ENCODE measurements at places on chromosomes 4 and X.

DNA sequence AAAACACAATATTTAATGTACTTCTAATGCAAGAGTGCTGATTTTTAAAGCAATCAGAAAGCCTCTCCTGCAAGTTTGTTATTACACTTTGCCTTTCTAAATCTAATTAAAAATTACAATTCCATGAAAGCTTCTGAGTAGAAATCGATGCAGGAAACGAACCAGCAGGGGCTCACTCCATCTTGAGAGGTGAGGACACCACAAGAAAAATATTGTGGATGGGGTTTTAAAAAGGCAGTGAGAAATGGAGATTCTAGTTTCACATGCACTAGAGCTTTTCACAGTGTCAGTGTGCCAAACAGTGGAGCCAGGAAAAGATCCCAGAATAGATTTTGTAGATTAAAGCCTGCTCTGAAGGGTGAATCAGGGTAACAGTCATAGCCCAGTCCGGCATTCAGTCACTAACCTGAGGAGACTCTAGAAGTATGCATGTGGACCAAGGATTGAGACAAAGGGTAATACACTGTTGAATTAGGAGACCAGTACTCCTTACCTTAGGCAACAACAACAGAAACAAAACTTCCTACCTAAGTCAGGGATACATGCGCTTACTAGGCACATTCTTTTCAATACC, 362.3 kb downstream of the NAF1 start:
- no peak for DNase-seq

DNA sequence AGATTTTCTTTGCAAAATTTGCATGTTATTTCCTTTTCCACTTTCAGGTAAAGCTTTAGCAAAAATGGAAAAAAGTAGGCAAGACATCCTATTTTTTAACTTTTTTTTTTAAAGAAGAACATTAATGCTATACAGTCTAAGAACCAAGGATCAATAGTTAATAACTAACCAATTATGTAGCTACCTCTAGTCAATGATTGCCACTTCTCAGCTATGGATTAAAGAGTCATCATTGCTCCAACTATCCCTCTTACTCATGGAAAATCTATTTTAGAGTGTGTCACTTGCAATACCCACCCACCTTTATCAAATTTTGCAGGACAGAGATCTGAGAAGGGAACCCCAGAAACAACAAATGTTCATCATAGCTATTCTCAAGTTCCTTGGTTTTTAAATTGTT, 223.1 kb downstream of the ANK2 start:
- no peak for DNase-seq

GRCh38 chr4:24988776-24989175, 42.0 kb downstream of the LGI2 start:
- DNase-seq, result no peak

DNA sequence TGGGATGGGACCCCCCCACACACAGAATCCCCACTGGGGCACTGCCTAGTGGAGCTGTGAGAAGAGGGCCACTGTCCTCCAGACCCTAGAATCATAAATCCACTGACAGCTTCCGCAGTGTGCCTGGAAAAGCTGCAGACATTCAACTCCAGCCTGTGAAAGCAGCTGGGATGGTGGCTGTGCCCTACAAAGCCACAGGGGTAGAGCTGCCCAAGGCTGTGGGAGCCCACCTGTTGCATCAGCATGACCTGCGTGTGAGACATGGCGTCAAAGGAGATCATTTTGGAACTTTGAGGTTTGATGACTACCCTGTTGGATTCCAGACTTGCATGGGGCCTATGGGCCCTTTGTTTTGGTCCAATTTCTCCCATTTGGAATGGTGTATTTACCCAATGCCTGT, 22.3 kb downstream of the AIMP1 start:
- no peak for DNase-seq

DNA sequence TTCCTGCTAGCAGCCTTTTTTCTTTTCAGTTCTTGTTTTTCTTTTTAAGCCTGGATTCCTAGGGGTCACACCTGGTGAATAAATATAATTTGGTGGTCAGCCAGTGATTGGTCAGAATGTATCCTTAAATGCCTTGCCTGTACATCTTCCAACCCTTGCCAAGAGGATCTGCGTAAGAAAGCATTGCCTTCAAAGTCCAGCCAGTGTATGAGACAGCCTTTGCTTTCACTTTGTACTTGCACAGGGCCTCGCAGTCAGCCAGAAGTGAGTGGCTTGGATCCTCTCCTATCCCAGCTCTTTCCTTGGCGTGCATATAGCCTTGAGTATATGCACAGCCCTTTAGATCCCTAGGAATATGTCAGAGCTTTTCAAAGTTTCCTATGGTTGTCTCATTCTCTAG, 22.2 kb downstream of the KANTR start:
- no peak for DNase-seq

DNA sequence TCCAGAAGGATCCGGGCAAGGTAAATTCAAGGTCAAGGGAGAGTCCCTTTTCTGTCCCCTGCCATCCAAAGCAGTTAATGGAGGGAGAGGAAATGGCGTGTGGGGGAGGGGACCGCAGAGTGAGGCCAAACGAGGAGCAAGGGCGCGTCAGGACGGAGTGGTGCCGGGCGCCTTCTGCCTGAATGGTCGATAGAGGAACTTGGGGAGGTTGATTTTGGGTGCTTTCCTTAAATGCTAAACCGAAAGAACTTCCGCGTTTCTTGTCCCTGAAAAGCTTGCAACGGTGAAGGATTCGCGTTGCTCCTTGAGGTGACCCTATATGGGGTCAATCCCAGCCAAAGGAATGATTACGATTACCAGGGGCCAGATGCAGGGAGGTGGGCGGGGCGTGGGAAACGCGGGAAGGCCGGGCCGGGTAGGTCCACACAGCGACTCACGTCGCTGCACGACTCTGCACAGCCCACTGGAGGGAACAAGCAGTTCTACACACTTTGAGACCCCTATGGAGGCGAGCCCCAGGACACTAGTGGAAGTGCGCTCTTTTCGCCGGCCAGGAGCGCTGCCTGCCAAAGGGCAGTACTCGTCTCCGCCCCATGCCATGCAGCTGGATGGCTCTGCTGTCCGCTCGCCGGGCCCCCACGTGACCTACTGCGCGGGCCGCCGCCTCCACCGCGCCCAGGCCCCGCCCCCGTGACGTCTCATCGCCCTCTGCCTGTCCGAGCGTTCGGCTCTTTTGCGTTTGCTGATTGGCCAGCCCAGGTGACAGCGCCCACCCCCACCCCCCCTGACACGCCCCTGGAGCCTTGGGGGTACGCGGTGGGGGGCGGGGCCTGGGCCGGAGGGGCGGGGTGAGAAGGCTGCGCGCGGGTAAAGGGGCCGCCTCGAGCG, 452 bp upstream of the GK start:
- DNase-seq, result peak; percentile 93

DNA sequence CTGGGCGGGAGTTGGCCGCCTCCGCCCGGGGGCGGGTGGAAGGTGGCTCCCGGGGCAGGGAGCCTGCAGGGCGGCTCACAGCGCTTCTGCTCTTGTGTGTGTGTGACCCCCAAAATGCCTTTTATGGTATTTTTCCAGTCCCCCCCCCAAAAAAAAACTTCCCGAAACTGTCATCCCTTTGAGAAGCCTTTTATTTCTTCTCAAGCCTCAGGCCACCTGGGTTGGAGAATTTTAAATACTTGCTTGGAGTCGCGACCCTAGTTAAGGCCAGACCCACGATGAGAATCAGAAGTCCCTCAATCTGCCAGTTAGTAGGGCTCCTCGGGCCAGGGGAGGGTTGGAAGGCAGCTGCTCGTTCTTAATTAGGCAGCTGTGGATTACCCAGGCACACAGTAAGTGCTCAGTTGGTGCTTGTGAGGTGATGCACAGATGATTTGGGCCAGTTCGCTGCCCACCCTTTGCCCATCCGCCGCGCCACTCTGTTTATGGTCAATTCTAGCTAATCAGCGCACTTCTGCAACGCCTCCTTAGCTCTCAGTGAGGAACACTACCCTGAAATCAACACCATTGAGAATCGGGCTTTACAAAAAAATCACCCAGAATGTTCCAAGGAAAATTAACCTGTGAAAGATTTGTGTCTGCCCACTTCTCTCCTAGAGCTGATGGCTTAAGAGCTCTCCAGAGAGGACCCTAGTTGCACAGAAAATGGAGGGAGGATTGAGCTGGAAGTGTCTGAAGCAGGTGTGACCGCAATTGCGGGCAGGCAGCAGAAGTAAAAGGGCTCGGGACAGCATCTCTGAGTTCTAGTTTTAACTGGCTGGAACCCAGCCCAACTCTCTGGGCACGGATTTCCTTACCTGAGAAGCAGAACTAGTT, 648 bp upstream of the SCD5 start:
- no peak for DNase-seq

DNA sequence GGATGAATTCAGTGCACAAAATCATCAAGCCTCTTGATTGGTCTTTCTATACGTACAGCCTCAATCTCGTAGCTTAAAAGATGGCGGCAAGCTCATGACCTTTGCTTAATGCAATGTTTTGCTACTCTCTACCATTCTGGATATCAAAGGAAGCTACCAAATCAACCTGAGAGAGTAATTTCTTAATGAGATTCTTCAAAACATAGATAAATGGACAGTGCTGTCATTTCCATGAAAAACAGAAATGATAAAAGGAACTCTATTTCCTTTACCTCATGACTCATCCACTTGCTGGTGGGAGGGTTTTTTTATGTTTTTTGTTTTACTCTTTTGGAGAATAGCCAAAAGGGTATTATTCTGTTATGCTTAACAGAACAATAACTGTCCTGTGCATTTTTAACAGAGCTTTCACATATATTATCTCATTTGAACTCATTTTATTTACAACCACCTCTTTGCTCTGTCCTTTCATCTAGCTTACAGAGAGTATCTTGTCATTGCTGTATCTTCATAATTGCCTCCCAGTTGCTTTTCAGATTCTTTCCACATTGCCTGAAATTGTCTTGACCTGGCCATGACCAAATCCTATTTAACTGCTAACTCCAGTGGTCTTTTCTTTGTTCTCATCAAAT, 138.6 kb upstream of the GPR101 start:
- no peak for DNase-seq

DNA sequence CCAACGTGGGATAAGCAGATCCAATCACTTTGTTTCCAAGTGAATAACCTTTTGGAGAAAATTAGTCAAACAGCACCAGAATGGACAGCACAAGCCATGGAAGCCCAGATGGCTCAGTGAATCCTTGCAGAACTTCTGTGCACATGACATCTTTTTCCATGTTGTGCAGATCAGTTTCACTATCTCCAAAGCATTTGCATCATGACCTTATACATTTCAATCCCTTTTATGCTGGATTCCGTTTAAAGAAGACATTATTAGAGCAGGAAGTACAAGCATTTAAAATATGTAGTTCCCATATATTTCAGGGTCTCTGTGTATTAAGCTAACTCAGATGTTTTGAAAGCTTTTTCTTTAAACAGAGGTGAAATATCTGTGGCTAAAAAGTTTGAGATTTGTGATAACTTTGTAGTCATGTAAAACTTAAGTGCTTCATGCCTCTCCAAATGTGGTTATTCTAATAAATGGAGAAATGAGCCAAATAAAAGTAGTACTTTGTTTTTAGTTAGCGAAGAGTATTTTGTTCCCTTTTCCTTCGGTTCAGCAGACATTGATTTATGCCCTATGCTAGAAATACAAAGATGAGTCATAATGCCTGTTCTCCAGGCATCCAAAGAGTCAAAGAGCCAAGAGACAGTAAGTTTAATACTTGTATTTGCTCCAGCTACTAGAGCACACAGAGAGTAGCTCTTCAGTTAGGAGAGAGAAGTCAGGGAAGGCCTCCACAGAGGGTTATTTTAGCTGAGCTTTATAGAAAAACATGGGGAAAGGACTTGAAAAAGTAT, 39.0 kb downstream of the PLAC8 start:
- no peak for DNase-seq

Data from NCI-H460 (cell line).